ENCODE measurements at places on chromosomes 6 and 20.

GRCh38 chr20:1688886-1689538, 31.4 kb upstream of the SIRPG start:
- DNase-seq, result no peak

- DNase-seq, result no peak
These were observed 363.8 kb upstream of the SULF2 start for GRCh38 chr20:48148916-48149672.

GRCh38 chr6:30893666-30894065, 9.3 kb downstream of the DDR1 start:
- DNase-seq, result no peak

- no peak for DNase-seq
These were observed 109.9 kb upstream of the MCHR2 start for GRCh38 chr6:100103931-100104330.

GRCh38 chr6:167756597-167756996, 70.1 kb upstream of the AFDN start:
- no peak for DNase-seq

GRCh38 chr6:115363379-115363778, 697.3 kb downstream of the FRK start:
- DNase-seq, result no peak

GRCh38 chr20:19453410-19453809, 241.0 kb downstream of the SLC24A3 start:
- no peak for DNase-seq

DNA sequence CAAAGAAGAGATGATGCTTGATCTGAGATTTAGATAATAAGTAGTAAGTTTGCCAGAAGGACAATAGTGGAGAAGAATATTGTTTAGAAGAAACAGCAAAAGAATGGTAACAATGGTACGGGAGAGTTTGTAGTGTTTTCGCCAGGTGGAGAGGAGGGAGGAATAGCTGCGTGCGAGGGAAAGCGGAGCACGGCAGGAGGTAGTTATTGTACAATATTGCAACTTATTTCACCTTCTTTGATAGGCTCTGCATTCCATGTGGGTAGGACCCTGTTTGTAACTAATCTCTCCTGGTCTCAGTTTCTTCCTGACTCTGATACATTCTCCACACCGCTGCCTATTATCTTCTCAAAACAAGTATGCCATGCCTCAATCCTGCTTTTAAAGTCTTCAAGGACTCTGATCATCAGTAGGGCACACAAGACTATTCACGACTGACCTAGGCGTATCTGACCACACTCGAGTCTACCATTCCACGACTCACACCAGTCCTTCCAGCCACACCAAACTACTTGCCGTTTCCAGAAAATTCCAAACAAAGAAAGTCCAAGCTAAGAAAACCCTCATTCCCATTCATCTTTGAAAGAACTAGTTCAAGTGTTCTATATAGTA, 1.1 kb downstream of the PPIL4 start:
- no peak for DNase-seq

DNA sequence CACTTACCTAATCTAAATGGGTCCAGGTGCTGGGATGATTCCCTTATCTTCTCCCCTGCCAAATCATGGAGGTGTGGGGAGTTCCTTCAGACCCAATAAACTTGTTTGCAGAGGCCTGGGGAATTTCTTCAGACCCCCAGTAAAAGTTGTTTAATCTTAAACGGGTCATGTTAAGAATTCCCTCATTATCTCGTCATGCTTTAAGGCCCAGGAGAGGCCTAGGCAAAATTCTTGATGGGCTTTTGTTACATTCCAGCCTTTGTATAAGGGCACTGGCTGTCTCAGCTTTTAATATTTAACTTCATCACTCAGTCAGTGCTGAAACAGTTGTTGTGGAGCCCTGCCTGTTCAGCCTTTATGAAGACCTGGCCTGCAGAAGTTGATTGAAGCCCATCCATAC, 11.0 kb upstream of the SLC35B3 start:
- no peak for DNase-seq

GRCh38 chr6:110543106-110543505, 66.7 kb upstream of the SLC22A16 start:
- DNase-seq, result no peak

DNA sequence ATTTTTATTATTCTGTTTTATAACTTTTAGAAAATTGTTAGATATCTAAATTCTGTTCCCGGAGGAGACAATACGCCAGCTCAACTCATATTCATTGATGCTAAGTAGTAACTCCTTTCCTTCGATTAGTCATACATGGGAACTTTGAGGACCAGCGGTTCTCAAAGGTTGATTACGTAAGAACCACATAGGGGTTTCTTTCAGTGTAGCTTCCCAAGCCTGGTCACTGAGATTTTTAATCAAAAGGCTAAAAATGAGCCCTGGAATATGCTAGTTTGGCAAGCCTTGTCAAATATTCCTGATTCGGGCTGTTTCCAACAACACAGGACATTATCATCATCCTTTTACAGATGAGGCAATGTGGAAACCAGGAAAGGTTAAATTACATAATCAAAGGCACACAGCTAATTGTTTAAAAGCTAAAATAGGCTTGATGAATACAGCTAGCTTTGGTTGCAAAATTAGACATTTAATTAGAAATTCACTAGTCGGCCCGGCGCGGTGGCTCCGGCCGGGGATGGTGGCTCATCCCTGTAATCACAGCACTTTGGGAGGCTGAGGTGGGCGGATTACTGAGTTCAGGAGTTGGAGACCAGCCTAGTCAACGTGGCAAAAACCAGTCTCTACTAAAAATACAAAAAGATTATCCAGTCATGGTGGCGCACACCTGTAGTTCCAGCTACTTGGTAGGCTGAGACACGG, 14.6 kb upstream of the MEI4 start:
- no peak for DNase-seq

DNA sequence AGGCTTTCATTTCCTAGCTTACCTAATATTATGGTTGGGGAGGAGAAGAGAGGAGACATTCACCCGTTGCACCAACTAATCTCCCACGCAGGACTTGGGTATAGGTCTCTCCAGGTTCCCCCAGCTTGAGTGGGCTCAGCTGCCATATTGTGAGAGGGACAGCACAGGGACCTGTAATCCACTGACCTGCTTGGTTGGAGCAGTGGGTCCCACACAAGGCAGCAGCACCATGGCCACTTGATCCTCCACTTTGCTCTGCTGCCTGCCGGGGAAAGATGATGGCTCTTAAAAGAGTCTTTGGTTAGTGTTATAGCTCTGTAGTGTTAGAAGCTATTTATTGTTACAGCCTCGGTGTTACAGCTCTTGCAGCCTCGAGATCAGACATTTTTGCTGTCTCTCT, 22.5 kb upstream of the ECHDC1 start:
- DNase-seq, result no peak

- no peak for DNase-seq
These were observed 42.5 kb upstream of the TGM3 start for GRCh38 chr20:2253256-2253655.

- no peak for DNase-seq
These were observed 75.6 kb downstream of the INSM1 start for GRCh38 chr20:20443504-20443903.
